Stimulated activated CD4-positive, alpha-beta T cell treated with anti-CD3 and anti-CD28 coated beads, TNF-alpha, amount 100 ng/mL, for 4 hours (primary cell): ENCODE measurements at places on chromosomes 3 and 15.

DNA sequence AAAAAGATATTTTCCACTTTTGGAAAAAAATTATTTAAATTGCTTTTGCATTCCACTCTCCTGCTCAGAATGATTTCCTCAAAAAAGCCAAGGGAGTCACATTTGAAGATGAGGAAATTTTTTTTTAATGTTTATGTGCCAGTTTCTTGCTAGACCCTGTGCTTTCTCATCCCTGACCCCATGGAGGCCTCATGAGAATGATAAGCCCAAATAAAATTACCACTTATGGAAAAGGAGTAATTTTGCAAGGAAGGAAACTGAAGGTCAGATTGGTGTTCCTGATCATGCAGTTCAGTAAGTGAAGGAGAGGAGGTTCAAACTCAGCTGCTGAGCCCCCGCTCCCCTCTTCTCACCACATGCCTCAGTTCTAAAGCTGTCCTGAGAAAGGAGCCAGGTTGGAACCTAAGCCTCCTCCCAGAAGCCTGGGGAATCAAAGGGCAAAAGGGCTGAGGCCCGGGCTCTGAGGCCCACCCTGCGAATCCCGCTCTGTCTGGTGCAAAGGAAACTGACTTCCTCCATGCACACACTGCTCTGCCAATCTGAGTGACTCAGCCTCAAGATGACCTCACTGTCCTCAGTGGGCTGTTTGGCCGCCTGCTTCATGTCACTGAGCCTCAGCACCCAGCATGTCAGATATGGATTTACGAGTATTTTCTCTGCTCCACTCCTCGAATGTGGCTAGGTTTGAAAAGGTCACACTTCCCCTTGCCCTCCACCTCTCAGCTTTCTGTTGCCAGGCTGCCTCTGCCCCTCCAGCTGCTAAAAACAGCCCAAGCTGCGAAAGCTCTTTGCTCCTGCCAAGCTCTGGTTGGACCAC is 56.9 kb upstream of the FLNB start:
- no peak for DNase-seq

DNA sequence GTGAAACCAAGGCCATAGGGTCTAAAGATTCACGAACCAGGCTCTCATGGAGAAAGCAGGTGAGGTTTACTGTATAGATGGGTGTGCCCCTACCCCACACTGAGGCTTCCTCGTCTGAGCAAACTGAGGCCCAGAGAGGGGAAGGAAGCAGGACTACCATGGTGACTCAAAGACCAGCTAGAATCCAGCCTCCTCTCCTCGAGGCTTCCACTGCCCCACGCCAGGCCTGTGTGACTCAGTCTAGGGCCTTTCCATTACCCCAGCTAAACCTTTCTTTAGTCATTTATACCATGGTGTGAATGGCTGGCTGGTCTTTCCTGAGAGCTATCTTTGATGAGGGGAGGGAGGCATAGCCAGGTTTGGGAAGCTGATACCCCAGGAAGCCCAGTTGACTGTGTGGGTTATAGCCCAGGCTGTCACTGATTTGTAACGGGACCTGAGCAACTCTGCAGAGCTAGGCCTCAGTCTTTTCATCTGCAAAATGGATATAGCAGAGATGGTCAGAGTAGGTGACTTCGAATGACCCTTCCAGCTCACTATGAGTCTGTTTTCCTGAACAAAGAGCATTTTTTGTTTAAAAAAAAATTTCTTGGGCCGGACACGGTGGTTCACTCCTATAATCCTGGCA is 3.0 kb upstream of the RHO start:
- DNase-seq = no peak

DNA sequence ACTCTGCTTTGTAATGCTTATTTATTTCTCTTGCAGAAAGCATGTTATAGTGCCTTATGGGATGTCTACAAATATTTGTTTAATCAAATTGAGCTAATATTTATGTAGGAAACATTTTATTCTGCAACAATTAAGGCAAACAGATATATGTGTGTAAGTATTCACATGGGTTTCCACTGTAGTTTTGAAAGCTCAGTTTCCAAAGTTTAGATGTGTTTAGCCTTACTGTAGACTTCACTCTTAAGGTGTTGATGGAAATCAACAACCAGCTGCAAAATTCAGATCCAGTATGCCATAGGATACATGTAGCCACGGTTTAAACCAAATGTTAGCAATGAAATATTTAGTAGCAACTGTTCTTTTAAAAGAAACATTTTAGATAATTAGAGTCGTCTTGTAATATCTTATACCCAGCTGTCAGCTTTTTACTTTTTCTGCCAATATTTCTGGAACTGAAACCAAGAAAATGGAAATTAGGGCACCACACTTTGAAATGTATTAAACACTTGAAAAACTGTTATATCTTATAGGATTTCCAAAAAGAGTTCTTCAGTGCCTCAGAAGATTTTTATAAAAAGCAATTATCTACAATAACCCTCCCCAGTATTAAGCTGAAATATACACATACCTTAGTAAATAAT is 18.5 kb downstream of the PIK3CA start:
- no peak for DNase-seq

DNA sequence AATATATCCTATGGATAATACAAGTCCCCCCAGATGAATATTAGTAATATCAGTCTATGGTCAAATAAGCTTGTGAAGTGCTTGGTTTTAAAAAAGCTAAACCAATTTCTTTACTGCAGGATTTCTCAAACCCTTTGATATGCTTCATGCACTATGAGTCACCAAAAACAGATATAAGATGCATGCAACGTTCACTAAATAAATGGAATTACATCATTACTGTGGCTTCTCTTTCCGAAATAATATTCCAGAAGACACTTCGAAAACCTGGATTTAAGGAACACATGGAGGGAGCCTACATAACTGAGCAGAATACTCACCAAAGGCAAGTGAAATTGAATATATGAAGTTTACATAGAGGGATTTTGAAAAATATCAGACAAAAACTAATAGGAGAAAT is 126.3 kb upstream of the ABI3BP start:
- DNase-seq = no peak

DNA sequence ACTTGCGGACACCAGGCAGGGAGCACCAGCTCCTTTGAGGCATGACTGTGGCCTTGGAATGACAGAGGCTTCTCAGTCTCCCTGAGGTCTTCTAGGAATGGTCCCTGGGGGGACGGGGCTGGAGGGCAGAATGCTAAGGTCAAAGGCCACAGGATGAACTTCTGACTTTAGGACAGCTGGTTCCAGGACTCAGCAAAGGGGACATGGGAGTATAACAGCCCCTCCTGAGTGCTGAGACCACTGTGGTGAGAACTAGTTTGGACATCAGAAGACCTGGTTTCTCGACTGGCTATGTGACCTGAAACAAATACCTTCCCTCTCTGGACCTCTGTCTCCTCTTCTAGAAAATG is 17.8 kb downstream of the ITGA11 start:
- no peak for DNase-seq

DNA sequence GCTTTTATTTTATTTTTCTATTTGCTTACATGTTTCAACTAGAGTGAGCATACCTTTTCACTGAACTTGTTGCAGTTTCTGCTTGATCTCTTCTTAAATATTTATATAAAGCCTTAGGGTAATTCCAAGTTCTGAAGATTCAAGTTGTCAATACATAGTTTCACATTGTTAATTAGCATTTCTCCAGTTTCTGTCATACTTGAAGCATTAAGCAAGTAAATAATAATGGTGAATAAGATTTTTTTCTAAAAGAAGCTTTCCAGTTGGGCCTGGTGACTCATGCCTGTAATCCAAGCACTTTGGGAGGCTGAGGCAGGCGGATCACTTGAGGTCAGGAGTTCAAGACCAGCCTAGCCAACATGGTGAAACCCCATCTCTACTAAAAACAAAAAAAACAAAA is 53.9 kb downstream of the CALML4 start:
- no peak for DNase-seq

DNA sequence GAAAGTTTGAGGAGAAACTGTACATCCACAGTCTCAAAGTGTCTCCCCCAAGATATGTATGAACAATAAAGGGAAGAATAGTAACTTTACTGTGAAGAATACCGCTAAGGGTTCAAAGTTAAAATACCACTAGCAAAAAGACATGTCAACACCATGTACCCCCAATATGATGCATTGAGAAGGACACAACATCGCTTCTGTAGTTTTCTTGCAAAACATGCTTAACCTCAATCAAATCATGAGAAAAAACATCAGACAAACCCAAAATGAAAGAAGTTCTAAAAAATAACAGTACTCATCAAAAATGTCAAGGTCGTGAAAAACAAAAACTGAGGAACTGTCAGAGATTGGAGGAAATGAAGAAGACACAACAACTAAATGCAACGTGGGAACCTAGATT is 3.6 kb downstream of the HERC1 start:
- no peak for DNase-seq

GRCh38 chr3:79604681-79605080 is 163.1 kb downstream of the ROBO1 start:
- no peak for DNase-seq
